Activated T-cell treated with anti-CD3 and anti-CD28 coated beads, Interleukin-2, amount 50 U/mL, for 24 hours (primary cell): ENCODE measurements at places on chromosomes 2 and 18.

DNA sequence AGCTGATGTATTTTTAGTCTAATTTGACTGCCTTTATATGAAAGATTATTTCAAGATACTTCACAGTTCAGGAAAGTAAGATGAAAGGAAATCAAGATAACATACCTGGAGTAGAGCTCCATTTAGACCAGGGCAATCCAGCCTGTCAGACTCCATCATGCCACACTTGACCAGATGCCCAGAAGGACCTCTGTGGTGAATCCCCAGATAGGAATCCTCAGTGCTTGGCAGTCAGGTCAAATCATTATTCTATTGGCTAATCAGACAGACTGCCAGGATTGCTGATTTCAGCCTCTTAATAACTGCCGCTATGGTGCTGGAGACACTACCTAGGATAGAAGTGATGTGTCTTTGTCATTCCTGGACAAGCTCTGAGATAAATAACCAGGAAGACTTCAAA is 404.2 kb downstream of the STK39 start:
- no peaks in the 10 kb centered on the region for H3K36me3 ChIP-seq
- H3K4me3 ChIP-seq: no peak overlapping the region
- peaks cover 14% of the 10 kb centered on the region for H3K27me3 ChIP-seq
- DNase-seq: no peak
- no peak overlapping the region for H3K27ac ChIP-seq

- H3K4me1 ChIP-seq: no peaks in the 10 kb centered on the region
- no peak overlapping the region for H3K4me3 ChIP-seq
- H3K27me3 ChIP-seq: no peaks in the 10 kb centered on the region
- no peak for DNase-seq
- no peaks in the 10 kb centered on the region for H3K36me3 ChIP-seq
Measured at GRCh38 chr2:238938401-238939055, 90.6 kb downstream of the TWIST2 start.

DNA sequence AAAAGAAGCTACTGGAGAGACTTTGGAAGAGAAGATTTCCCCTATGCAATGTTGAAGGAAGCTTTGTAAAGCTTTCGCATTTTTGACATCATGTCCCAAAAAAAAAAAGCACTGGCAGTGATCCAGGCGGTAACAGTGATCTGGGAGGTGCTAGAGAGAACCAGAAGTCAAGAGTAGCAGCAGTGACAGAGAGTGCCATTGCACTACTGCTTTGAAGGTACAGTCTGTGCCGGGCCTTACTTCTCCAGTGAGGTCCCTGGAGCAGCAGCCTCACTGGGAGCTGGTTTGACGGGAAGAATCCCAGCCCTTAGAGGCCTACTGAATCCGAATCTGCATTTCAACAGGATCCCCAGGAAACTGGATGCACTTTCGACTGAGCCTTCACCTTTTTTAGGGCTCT is 50.9 kb upstream of the ATL2 start:
- peaks cover 2% of the 10 kb centered on the region for H3K4me1 ChIP-seq
- no peak overlapping the region for H3K27ac ChIP-seq
- DNase-seq: no peak
- H3K27me3 ChIP-seq: no peaks in the 10 kb centered on the region
- no peak overlapping the region for H3K4me3 ChIP-seq
- no peaks in the 10 kb centered on the region for H3K36me3 ChIP-seq

DNA sequence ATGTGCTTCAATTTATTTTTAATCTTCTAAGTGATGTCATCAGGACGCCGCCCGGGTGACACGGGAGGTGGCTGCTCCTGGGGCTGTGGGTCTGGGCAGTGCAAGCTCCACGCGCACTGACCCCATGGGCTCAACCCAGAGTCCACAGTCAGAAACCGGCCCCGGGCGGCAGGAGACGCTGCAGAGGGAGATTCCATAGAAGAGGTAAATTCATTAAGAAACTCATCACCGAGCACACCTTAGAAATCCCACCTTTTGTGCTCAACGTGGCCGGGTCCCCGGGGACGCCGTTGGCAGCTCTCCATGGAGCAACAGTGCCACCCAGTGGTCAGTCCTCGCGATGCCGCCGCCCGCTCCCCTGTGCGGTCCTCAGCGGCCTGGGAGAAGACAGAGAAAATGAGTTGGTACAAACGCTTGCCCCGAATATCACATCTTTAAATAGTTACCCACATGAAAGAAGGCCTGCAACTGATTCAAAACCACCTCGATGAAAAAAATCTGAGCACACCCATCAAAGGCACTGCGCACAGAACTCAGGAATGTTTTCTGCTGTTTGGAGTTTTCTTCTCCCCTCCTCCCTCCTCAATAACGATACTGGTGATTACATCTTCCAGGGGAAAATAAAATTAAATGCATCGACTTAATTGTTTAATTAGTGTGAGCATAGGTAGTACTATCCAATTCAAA is 92.6 kb downstream of the CMPK2 start:
- peaks cover 33% of the 10 kb centered on the region for H3K27me3 ChIP-seq
- peak; percentile 87 for DNase-seq
- H3K4me3 ChIP-seq: peak overlapping the region; percentile 2
- H3K36me3 ChIP-seq: no peaks in the 10 kb centered on the region
- H3K27ac ChIP-seq: no peak overlapping the region

DNA sequence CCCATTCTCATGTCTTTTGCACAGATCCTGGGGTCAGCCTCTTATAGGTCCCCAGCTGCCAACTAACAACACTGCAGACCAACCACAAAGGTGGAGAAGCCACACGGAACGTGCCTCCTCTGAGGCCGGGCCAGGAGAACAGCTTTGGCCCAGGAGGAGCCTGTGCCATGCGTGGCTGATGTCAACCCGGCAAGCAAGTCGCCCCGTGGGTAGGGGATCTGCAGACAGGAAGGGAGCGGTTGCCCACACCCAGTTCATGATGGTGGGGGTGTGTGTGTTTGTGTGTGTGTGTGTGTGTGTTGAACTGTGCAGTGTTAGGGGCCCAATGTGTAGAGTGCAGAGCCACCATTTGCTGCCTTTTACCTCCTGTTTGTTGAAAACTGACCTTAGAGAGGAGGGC is 2.4 kb upstream of the CLEC4F start:
- H3K4me3 ChIP-seq: no peak overlapping the region
- H3K4me1 ChIP-seq: peaks cover 23% of the 10 kb centered on the region
- no peaks in the 10 kb centered on the region for H3K36me3 ChIP-seq
- DNase-seq: no peak
- H3K27me3 ChIP-seq: peaks cover 12% of the 10 kb centered on the region

DNA sequence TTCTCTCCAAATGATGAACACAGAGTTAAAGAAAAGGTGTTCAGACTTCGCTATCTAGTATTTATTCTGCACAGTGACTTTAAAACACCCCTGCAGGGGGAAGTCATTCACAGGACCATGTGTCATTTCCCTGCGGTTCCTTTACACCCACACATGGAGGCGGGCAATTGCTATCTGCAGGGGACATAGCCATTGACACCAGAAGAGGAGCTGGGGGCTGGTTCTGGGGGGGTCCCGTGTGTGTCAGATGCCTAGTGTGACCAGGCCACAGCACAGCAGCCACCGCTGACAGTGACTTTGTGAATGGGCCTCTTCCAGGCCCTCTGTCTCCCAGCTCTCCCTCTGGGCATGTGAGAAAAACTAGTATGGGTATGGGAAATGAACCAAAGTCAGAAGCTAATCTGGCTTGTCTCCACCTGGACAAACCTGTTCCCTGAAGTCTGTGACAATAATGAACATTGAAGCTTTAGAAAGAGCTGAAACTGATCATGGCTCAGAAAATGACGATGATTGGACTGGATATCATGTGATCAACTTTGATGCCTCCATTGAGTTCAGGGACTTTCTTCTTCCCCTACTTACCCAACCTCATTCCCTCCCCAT is 7.5 kb upstream of the GBX2 start:
- DNase-seq: no peak
- no peaks in the 10 kb centered on the region for H3K36me3 ChIP-seq
- H3K27me3 ChIP-seq: peaks cover 87% of the 10 kb centered on the region
- H3K4me1 ChIP-seq: peaks cover 13% of the 10 kb centered on the region
- H3K4me3 ChIP-seq: no peak overlapping the region

GRCh38 chr2:60002183-60002867 is 551.1 kb downstream of the BCL11A start:
- DNase-seq: no peak
- H3K4me1 ChIP-seq: no peaks in the 10 kb centered on the region
- no peak overlapping the region for H3K27ac ChIP-seq
- H3K4me3 ChIP-seq: no peak overlapping the region

DNA sequence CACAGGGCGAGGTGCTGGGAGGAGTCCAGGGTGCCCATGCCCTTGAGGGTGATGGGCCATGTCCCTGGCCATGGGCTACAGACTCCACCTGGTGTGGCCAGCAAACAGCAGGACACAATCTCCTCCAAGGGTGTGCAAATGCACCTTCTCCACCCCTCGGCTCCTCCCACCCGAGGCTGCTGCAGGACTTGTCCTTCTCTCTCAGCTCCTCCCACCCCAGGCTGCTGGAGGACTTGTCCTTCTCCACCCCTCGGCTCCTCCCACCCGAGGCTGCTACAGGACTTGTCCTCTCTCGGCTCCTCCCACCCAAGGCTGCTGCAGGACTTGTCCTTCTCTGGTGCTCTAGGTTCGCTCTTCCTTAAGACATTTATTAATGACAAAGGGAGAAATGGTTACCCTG is 57.3 kb upstream of the SNTG2 start:
- peaks cover 41% of the 10 kb centered on the region for H3K27me3 ChIP-seq
- H3K4me3 ChIP-seq: no peak overlapping the region
- H3K27ac ChIP-seq: no peak overlapping the region
- no peaks in the 10 kb centered on the region for H3K4me1 ChIP-seq

DNA sequence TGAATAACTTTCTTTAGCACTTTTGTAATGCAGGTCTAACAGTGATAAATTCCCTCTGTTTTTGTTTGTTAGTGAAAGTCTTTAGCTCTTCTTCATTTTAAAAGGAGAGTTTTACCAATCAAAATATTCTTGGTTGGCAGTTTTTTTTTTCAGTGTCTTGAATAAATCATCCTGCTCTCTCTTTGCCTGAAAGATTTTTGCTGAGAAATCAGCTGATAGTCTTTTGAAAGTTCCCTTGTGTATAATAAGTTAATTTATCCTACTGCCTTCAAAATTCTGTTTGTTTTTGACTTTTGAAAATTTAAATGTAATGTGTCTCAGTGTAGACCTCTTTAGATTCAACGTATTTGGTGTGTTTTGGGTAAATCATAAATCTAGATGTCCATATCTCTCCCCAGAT is 205.7 kb upstream of the NXPH2 start:
- no peaks in the 10 kb centered on the region for H3K27me3 ChIP-seq
- H3K36me3 ChIP-seq: no peaks in the 10 kb centered on the region
- H3K4me1 ChIP-seq: no peaks in the 10 kb centered on the region
- DNase-seq: no peak
- H3K4me3 ChIP-seq: no peak overlapping the region

DNA sequence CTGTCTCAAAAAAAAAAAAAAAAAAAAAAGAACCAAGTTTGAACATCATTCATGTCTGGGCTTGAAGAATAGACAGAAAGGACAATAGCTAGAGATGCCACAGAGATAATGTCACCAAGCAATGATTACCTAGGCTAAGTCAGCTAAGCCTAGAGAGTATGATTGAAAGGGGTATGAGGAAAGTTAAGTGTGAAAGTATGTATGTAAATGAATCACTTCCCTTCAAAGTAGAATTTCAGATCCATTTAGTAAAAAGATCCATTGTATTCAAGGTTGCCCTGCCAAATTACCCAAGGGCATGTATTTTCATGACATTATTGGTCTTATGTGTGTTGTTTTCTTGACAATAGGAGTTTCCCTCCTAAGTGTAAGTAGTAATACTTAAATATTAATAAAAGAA is 34.1 kb upstream of the SLC39A10 start:
- no peaks in the 10 kb centered on the region for H3K36me3 ChIP-seq
- DNase-seq: no peak
- peaks cover 11% of the 10 kb centered on the region for H3K4me1 ChIP-seq
- H3K4me3 ChIP-seq: no peak overlapping the region
- no peaks in the 10 kb centered on the region for H3K27me3 ChIP-seq

- no peaks in the 10 kb centered on the region for H3K27me3 ChIP-seq
- H3K36me3 ChIP-seq: no peaks in the 10 kb centered on the region
- no peak for DNase-seq
- no peak overlapping the region for H3K4me3 ChIP-seq
- H3K27ac ChIP-seq: no peak overlapping the region
Measured at GRCh38 chr2:221780281-221780688, 208.2 kb upstream of the EPHA4 start.
